ENCODE measurements at places on chromosomes 3 and 15.

- no peak for DNase-seq
Measured at GRCh38 chr3:12854565-12854964, 13.2 kb upstream of the RPL32 start.

DNA sequence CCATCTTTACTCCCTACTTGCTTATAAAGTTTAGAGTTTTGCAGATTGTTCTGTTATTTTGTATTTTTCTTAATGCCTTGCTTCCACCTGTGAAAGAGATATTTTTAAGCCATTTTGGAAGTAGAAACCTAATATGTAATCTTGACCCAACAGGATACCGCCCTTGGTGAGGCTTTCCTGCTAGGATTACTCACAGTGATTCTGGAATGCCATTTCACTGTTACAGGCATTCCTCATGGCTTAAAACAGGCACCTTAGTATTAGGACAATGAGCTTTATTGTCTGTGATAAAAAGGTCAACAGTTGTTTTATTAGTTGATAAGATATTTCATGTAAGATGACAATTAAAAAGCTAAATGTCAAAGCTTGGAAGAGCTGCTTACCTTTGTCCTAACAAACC, 58.2 kb downstream of the PHLDB2 start:
- DNase-seq, result no peak

GRCh38 chr15:95684126-95684525, 646.4 kb upstream of the NR2F2 start:
- DNase-seq, result no peak

DNA sequence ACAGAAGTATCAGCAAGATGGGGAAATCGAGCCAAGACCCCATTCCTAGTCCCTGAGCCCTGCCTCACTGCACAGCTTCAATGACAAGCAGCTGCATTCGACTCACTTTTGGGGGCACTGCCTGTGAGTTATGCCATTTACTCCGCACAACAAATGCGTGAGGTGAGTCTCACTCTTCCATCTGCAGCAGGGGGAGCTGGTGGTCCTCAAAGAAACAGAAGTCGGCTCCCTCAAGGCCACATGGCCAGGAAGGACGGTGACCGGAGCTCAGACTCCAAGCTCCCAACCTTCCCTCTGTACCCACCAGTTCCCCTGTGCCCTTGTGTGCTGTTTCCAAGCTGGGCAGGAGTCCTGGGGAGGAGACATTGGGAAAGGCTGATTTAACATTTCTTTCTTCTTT, 127.7 kb upstream of the IQSEC1 start:
- no peak for DNase-seq

GRCh38 chr3:45446706-45447105, 58.3 kb downstream of the LARS2 start:
- no peak for DNase-seq

DNA sequence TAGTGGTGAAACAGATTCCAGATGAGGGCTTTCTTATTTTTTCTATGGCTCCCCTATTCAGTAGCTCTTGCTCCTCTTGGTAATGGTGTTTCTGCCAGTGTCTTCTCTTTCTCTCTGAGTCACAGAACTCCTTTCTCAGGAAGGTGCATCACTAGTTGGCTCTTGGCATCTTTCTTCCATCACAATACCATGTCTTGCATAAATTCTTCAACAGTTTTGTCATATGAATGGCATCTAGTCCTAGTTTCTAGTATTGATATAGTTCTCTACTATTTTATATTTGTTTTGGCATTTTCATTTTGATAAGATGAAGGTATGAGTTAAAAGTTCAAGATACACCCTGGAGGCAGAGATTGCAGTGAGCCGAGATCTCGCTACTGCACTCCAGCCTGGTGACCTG, 51.0 kb downstream of the REC114 start:
- no peak for DNase-seq

- no peak for DNase-seq
Measured at GRCh38 chr3:144821583-144821982, 850.0 kb downstream of the DIPK2A start.

DNA sequence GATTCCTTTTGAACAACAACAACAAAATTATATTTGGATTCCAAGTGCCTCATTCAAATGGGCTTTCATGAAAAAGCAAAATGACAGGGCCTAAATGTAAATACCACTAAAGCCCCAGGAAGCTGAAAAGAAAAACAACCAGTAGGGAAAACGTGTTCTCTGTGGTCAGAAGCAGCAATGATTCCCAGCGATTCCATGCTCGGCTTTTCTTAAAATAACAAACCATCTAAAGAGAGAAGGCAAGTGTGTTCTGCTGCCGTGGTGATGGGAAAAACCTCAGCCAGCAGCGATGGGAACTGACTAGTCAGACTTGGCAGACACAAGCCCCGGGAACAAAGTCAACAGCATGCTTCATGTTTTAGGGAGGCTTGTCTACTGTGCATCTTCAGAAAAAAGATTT, 153.6 kb downstream of the TNIK start:
- DNase-seq, result peak; percentile 51

DNA sequence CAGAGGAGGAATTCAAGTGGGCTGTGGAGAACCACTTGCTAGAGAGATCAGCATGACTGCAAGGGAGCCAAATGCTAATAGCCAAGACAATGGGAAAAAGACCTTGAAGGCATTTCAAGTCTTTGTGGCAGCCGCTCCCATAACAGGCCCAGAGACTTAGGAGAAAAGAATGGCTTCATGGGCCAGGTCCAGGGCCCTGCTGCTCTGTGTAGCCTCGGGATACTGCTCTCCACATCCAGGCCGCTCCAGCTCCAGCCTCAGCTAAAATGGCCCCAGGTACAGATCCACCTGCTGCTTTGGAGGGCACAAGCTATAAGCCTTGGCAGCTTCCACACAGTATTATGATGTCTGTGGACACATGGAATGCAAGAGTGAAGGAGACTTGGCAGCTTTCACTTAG, 157.7 kb downstream of the NECTIN3 start:
- DNase-seq, result no peak

- no peak for DNase-seq
Measured at GRCh38 chr15:98700519-98700918, 52.2 kb downstream of the IGF1R start.

DNA sequence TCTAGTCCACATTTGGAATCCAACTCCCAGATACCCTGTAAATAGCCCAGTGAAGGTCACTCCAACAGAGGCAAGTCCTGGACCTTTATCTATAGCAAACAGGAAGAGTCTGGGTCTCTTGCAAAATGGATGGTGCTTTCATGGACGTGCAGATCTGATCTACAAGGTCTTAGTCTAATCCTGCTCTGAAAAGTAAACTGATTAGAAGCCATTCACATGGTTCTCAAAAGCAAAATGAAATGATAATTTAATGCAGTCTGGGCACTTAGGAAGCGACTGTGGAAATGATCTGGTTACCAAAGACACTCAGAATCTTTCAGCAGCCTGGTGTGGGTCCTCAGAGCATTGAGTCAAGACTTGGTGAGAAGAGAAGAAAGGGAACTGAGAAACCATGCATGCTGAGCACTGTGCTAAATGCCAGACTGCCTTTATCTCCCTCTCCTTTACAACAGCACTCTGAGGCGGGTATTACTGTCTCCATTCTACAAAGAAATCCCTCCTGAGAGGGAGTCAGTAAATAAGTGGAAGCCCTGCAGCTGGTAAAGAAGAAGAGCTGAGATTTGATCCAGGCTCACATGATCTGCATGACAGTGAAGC, 29.0 kb downstream of the AQP9 start:
- DNase-seq, result no peak

DNA sequence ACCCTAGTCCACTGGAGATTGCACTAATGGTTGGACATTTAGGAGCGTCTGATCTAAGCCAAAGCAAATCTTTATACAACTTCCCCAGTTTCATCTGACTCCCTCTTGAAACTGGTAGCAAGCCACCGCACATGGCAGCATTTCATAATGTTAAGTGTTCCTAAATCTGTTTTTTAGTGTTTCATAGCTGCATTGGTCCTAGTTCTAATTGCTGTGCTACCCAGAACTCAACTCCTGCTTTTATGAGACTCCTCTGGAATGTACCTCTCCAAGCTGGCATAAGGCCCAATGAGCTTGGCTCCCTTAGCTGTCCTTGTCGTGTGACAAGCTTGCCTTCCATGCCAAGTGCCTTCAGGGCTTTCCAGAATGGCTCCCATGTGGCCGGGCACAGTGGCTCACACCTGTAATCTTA, 65.3 kb upstream of the FLNB start:
- DNase-seq, result no peak

DNA sequence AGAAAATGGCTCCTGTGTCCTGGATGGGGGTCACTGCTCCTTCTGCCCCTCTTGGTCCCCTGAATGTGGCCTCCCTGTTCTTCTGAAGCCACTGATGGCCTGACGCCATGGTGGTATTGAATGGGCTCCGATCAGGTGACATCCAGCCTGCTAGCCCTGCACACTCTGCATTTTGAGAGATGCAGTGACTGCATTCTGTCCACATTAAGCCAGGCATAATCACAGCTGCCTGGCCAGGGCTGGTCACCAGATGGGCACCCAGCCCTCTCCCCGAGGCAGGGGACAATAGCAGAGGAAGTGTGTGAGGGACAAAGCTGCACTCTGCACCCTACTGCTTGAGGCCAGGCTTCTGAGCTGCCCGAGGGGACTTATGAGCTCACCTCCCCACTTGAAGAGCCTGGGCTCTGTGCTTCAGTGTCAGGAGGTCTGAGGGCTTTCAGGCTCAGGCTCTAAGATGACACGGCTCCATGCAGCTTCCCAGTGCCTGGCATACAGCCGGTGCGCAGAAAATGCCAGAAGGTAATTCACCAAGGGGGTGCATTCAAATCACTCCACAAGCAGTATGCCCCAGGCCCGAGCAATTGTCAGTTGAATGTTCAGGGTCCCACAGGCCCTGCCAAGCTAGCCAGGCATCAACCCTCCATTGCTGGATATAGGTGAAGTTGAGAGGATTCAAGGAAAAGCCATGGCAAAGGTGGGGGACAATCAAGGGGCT, 56.8 kb downstream of the WNT7A start:
- no peak for DNase-seq

Measured in T1000 (cell line).